ENCODE measurements at places on chromosomes 5 and 9. TPM values are rescaled to one million over a fixed set of nuclear protein-coding genes. Genes with fewer than 3 reads are reported as not detected.
A peak's percentile ranks its signal among the peaks of the same experiment; 100 is the strongest.

The TMEM252 gene
- not detected for total RNA-seq

The PCDHGA7 gene
- total RNA-seq = not detected

DNA sequence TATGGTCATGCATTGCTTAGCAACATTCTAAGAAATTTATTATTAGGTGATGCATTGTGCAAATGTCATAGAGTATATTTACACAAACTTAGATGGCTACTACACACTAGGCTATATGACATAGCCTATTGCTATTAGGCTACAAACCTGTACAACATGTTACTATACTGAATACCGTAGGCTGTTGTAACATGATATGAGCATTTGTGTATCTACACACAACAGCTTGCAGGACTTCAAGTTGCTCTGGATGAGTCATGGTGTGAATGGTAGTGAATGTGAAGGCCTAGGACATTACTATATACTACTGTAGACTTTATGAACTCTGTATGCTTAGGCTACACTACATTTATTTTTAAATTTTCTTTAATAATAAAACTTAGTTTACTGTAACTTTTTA, 107.2 kb upstream of the MAMDC2 start:
- DNase-seq = no peak

DNA sequence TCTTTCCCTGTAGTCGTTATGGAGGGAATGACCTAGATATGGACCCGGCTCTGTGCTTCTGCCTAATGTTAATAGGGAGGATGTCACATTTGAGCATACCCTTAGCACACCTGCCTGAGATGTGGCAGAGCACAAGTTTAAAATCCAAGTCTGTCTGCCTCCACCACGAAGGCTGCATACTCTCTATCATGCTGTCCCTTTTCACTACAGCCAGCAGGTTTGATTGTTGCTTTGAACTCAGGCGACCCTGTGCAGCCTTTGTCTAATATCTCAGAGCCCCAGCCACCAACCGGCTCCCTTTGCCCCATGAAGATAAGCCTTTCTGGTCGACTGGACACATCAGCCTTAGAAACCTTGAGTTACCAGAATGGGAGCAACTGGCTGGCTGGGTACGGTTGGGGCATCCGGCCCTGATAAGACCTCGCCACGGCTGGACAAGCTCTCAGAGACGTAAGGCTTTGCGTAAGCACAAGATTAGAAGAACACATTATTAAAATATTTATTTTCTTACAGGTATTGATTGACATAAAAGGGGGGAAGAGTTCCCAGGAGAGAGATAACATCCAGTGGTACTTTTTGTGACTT, 222.0 kb upstream of the TRIM32 start:
- DNase-seq = no peak

- peak; percentile 55 for DNase-seq
These were observed 18.5 kb upstream of the FKTN start for GRCh38 chr9:105539452-105539851.

- DNase-seq = peak; percentile 78
These were observed 8.7 kb downstream of the LHX6 start for GRCh38 chr9:122219856-122220672.

- DNase-seq = no peak
These were observed 39.2 kb downstream of the PPIC start for GRCh38 chr5:122997294-122997693.

Measured in endodermal cell (in vitro differentiated cells).